ENCODE measurements at places on chromosomes 5 and 9.
A peak's percentile ranks its signal among the peaks of the same experiment; 100 is the strongest.

- DNase-seq = no peak
These were observed 12.3 kb downstream of the PPP2R2B start for GRCh38 chr5:146866263-146866662.

DNA sequence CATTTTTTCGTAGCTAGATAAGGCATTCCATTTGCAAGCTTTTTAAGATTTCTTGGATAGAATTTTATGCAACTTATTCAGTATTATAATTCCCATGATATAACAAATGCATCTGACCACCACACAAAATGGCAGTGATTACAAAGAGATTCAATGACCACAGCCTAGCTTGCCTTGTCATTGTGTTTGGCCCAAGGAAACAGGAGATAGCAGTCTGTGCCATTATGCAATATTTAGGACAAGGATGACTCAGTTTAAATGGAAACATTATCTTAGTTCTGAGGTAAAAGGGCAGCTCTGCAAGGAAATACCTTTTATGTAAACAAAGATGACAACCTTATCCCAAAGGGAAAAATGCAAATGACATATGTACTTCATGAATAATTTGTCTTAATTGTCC, 89.8 kb downstream of the NUDT12 start:
- DNase-seq = no peak

- DNase-seq = peak; percentile 83
These were observed 8.1 kb upstream of the RAD23B start for GRCh38 chr9:107274953-107275422.

- DNase-seq = no peak
These were observed 79.7 kb upstream of the ASTN2 start for GRCh38 chr9:117494401-117495090.

DNA sequence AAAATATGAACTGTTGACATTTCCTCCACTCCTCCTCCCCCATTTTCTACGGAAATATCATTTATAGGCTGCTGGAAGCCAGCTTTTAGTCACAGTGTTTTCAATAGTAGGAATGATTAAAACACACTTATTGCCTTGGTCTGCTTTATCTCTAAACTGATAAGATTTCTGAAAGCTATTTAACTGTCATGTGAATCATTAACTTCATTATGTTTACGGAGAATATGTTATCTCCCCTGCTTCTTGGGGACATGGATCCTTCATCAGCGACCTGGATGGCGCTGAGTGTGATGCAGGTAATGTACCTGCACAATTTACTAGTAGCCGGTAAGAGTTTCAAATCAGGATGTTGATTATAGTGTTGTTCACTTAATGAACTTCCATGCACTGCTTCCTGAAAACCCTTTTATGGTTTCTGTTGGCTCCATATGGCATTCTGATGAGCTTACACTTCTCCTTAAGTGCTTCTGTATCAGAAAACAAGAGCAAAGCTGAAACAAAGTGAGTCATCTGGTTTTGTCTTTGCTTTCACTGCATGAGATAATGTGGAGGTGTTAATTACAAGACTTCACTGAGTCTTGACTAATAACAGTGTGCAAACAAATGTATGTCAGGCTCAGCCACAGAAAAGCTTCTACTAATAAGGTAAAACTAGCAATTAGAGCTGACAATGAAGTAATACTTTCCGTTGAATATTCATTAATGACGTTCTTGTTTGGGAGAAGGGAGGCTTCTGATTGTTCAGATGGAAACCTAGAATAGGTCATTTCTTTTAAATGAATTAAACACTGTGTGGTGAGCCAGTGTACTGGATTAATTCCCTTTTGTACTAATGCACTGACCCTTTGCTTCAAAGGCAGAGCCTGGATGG, 162.4 kb upstream of the ZNF608 start:
- DNase-seq = peak; percentile 81

DNA sequence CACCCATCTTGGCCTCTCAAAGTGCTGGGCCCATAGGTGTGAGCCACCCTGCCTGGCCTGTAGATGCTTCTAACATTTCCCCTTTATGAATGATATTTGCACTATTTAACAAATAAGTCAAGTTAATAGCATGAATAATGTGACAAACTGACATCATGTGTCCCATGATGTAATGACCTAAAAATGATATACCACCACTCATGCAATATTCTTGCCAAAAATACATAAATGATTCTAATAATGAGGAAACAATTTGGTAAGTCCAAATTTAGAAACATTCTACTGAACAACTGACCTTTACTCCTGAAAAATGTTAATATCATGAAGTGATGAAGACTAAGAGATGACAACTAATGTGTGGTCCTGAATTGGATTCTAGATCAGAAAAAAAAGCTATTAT, 33.5 kb upstream of the TRIM14 start:
- DNase-seq = no peak

DNA sequence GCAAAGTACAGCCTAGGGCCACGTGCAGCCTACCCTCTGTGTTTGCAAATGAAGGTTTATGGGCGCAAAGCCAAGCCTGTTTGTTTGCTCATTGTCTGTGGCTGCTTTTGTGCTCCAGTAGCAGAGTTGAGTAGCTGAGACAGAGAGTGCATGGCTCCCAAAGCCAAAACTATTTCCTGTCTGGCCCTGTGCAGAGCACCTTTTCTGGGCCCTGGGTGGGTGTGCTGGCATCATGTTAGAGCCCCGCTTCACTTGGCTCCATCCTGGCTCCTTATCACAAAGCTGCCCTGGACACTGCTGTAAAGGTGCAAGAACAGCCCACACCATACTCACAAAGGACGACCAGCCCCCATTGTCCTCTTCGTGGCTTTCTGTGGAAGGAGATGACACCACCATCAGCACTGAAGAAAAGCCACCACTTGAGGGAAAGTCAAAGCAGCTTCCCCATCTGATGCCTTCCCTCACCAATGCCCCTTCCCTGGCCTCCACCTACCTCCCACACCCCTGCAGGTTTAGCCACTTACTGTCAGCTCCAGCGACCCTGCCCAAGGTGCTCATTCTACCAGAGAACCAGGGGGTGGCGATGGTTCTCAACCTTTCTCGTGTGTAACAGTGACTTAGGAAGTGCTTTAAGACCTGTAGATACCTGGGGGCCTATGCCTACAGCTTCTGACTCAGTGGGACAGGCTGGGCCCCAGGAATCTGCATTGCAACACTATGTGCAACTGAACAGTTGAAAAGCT, 23.4 kb downstream of the LCP2 start:
- peak; percentile 2 for DNase-seq

- DNase-seq = peak; percentile 38
These were observed 138.3 kb downstream of the RFK start for GRCh38 chr9:76255781-76256455.

Data from retinal pigment epithelial cell (primary cell).